ENCODE measurements at places on chromosomes 4 and X. TPM values are rescaled to one million over a fixed set of nuclear protein-coding genes. Genes with fewer than 3 reads are reported as not detected.

Gene NEXMIF
- under 0.01 TPM for total RNA-seq

Gene PAK3
- 2.2 TPM for total RNA-seq

Gene BEX4
- total RNA-seq, result 11.9 TPM

Gene ZNF630
- total RNA-seq, result 0.97 TPM

Gene TMSB4X
- total RNA-seq, result 4,122 TPM

Gene AKAP4
- not detected for total RNA-seq

Gene ADAMTS3
- 5.5 TPM for total RNA-seq

Gene CDX4
- not detected for total RNA-seq

Gene DNAJB14
- total RNA-seq, result 45.3 TPM

Gene NONO
- total RNA-seq, result 285 TPM

Gene NDNF
- 1.5 TPM for total RNA-seq

Gene LAMP2
- 230 TPM for total RNA-seq

Gene RTL9
- 0.37 TPM for total RNA-seq

Gene TMPRSS11E
- 0.05 TPM for total RNA-seq

Gene GAGE2A
- not detected for total RNA-seq

Gene MAN2B2
- total RNA-seq, result 53.1 TPM

Gene ZNF732
- total RNA-seq, result 0.32 TPM

Measured in smooth muscle cell of the umbilical artery (primary cell).